ENCODE measurements at places on chromosomes 7 and 10.

GRCh38 chr10:12181065-12181775 lies 14.5 kb downstream of the NUDT5 start:
- no peak for DNase-seq

GRCh38 chr10:60648761-60649160 lies 129.5 kb upstream of the CDK1 start:
- no peak for DNase-seq

GRCh38 chr10:78609976-78610375 lies 458.8 kb upstream of the ZMIZ1 start:
- DNase-seq: no peak

DNA sequence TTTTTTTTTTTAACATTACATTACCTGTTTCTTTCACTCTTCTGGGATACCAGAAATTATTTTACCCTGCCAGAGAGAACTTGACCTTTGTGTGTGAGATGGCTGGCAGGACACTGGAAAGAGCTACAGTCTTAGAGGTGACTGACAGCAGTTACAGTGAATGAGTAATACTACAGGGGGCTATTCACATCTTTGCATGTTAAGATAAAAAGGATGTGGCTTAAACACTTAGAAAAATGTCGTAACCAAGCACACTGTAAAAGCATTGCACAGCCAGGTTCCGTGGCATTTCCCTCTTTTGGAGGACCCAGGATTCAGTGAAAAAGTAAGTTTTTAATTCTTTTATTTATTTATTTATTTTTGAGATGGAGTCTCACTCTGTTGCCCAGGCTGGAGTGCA lies 18.8 kb upstream of the TBC1D12 start:
- DNase-seq: no peak

GRCh38 chr7:154517768-154518167 lies 465.6 kb downstream of the DPP6 start:
- no peak for DNase-seq

GRCh38 chr7:16734148-16734726 lies 19.3 kb upstream of the TSPAN13 start:
- DNase-seq: no peak

Measured in pons (tissue), 1 donor.